ENCODE measurements at places on chromosomes 16 and 17. TPM values are rescaled to one million over a fixed set of nuclear protein-coding genes. Genes with fewer than 3 reads are reported as not detected.

Gene SHISA9
- 0.10 TPM for total RNA-seq

Gene PERCC1
- not detected for total RNA-seq

Gene KIF2B
- total RNA-seq = 0.17 TPM

Gene NUP88
- total RNA-seq = 219 TPM

Gene TAC4
- total RNA-seq = 0.20 TPM

Gene MT1A
- not detected for total RNA-seq

Gene TMEM88
- total RNA-seq = 0.88 TPM

Gene PROCA1
- 0.80 TPM for total RNA-seq

Gene AFMID
- 37.2 TPM for total RNA-seq

Gene ASPHD1
- total RNA-seq = 3.8 TPM

Gene LPCAT2
- total RNA-seq = 11.5 TPM

Gene CMTR2
- 18.9 TPM for total RNA-seq

Gene LAT
- 32.7 TPM for total RNA-seq

Gene MT1G
- total RNA-seq = 0.33 TPM

Gene SPATA20
- 51.3 TPM for total RNA-seq

Gene SNAI3
- total RNA-seq = 0.51 TPM

Gene ZFP3
- not detected for total RNA-seq

Gene GRIN2A
- not detected for total RNA-seq
